Skeletal muscle cell (primary cell): ENCODE measurements at places on chromosomes 16 and 17.

DNA sequence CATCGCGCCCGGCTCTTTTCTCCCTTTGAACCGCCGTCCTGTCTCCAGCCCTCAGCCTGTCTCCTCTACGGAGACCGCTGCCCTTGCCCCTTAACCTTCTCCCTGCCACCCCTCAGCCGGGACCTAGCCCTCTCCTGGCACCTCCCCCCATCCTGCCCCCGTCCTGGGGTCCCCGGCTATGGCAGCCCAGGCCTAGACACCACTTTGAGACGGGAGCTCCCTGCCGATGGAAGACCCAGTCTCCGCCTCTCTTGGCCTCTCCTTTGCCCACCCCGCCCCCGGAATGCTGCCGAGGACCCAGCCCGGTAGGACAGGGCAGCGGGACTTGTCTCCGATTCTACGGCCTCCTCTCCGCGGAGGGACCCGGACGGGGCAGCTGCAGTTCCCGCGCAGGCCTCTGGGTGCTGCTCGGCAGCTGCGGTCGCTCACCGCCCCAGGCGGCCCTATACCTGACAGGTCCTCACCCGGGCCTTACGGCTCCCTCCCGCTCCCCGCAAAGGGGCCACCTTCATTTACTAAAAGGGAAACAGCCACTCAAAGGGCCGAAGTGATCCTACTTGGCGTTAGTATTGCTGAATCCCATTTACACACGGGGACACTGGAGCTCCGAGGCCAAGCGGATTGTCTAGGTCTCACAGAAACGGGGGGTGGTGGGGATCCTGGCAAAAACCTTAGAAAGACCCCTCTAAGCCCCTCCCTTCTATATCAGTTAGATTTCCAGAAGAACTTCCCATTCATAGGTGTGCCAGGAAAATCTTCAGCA, 32.6 kb upstream of the TAC4 start:
- peak; percentile 6 for DNase-seq

- DNase-seq, result no peak
Measured at GRCh38 chr16:28937222-28937876, 5.6 kb downstream of the CD19 start.

DNA sequence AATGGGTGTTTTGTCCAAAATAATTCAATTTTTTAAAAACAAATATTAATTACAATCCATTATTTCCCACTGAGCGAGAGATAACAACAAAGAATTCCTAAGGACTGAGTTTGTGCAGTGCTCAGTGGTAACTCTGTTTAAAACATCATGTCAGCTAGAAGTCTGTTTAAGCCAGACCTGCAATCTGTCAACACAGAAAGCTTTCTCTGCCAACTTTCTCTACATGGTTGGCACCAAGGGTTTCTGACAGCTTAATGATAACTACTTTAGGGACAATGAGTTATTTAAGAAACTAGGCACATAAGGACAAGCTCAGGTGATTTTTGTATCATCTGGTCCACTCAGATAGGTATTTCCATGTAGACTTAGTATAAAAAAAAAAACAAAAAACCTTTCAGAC, 81.8 kb downstream of the WDR59 start:
- DNase-seq, result no peak

DNA sequence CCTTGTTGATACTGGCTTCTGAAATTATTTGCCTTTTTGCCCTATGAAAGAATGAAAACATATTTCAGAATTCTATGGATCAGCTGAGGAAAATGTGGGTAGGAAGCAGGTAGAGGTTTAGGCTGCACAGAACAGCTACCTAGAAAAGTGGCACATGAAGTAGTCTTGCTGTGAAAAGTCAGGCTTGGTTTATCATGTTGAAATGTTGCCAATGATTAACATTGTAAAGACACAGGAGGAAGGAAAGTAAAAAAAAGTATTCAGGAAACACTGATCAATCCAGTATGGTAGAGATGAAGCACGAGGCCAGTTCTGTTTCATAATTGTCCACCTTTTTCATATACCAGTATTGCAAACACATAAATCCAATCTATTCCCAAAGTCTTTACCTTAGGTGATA, 29.9 kb downstream of the ABCA6 start:
- no peak for DNase-seq

DNA sequence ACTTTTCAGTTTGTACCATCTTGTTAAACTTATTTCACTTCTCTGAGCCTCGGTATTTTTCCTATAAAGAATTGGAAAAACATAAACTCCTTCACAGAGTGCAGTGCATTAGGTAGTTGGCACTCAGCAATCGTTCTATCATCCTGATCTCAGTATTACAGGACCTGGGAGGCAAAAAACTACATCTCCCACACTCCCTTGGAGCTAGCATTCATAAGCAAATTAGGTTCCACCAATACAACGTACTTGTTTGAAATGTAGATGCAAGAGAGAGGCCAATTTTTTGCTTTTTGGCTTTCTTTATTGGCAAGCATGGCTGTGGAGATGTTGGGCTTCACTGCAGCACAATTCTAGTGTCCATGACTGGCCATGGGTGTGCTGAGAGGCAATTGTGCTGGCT, 285.2 kb downstream of the CA10 start:
- no peak for DNase-seq

DNA sequence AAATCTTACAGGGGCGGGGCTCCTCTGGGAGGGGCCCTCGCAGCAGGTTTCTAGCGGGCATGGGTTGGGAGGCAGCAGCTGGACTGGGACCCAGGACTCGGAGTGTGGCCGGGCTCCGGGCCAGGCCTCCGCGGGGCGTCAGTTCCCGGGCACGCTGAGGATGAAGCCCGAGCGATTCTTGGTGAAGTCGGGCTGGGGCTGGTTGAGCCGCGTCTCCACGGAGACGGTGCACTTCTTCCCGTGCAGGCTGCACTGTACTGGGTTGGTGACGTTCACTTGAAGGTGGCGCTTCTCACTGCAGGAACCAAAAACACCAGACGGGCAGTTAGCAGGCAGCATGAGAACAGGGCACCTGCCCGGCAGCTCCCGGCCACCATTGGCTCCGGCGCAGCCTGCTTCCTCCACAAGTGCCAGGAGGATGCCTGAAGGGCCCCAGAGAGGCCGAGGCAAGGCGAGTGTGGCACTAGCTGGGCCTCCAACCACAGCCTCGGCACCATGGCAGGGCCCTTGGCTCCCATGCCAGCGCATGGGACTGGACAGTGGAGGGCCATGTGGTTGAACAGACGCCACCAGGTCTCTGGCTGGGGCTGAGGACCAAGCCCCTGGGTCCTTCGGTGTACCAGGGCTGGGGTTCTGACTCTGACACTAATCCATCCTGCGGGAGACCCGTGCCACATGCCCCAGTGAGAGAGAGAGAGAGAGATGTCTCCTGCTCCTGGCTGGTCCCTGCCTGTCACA, 8.0 kb downstream of the CDK5R1 start:
- DNase-seq, result no peak

GRCh38 chr17:19248928-19249574, 11.9 kb downstream of the EPN2 start:
- DNase-seq, result peak; percentile 62
